NCI-H1092 (cell line): ENCODE measurements at places on chromosomes 4 and X.
A peak's percentile ranks its signal among the peaks of the same experiment; 100 is the strongest.

- no peak for DNase-seq
These were observed 10.6 kb upstream of the AMOT start for GRCh38 chrX:112851161-112851779.

DNA sequence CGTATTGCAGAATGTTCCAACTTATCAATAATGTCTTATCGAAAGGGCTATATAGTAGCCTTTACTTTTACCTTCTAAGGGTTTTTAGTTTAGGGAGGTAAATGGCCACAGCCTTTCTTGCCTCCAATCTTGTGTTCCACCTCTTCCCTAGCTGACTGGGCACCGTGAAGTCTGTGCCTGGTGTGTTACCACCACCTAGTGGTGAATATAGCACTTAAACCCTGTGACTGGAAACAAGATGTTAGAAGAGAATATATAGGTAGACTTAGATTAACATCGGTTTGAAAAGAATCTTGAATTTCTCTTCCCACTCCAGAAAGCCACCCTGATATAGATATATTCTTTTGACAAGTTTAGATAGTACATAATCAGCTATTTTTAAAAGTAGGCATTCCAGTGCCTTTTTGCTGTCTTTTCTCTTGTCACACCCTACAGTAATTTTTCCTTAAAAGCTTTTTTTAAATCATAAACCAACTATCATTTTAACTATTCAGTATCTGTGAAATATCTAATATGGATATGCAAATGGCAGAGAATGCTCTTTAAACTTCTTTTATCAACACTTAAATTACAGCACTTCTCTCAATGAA lies 27.8 kb upstream of the ADH7 start:
- DNase-seq: peak; percentile 42

DNA sequence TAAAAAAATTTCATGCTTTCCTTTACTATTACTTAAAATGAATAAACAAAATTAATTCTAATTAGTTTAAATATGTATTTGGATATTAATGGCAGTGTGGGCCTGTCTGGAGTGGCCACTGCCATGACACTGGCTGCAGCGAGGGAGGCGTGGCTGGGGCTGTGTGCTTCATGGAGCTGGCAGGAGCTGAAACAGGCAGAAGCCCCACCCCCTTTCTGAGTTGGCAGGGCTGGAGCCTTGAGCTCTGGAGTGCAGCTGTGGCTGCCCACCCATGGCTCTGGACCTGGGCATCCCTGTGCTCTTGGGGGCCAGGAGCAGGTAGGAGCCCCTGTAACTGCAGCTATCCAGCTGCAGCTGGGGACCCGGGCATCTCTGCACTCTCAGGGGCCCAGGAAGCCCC lies 8.2 kb upstream of the HSD17B11 start:
- no peak for DNase-seq

GRCh38 chr4:17352357-17352756 lies 159.5 kb downstream of the QDPR start:
- DNase-seq: no peak

- DNase-seq: peak; percentile 59
These were observed 752 bp downstream of the FRAS1 start for GRCh38 chr4:78057600-78058550.

GRCh38 chrX:77723681-77724080 lies 62.3 kb downstream of the ATRX start:
- no peak for DNase-seq

- no peak for DNase-seq
These were observed 204.0 kb upstream of the PUDP start for GRCh38 chrX:7351926-7352325.

GRCh38 chrX:16870862-16871815 lies 977 bp upstream of the RBBP7 start:
- peak; percentile 25 for DNase-seq

GRCh38 chr4:3374011-3374645 lies 67.6 kb upstream of the HGFAC start:
- no peak for DNase-seq

DNA sequence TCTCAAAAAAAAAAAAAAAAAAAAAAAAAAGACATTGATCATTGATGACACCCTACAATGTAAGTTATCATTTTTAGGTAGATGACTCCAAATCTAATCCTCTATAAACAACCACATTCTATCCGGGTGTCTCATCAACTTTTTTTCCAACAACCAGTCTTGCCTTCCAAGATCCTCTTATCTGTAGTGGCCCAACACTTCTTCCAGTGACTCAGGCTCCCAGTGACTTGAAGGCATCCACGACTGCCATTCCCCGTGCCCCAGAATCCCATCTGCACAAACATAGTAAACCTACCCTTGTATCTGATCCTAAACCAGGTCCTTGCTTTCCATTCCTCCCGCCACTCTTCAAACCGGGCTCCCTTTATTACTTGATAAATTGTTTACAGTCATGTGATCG lies 15.6 kb upstream of the TSPAN5 start:
- DNase-seq: no peak

DNA sequence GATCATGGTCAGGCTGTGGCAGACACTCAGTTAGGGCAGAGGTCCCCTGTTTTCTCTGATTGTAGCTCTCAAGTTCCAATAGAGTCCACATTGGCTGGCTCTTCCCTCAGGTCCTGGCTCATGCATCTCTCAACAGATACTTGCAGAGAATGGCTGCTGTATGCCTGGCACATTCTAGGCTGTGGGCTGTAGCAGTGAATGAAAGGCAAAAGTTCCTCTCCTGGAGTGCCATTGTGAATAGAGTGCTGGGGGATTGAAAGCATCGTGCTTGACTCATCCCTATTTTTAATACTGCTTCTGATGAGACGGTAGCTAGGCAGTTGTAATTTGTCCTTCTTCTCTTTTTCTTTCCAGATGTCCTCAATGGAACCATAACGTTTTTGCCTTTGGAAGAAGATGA lies 5.5 kb downstream of the TRMT44 start:
- DNase-seq: no peak

DNA sequence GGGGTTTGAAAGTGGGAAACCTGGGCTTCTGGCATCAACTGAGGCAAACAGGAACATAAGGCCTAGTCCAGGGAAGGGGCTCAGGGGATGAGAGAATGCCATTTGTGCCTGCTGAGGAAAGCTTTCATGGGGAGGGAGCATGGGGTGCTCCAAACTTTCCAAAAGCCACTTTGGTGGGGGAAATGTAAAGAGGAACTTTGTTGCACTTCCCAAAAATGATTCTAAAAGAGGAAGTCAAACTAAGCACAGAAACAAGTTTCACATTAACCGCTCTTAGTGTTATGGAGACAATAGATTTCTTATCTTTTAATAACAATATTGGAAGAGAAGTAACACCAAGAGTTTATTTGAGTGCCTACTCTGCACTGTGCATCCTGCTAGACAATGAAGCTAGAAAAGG lies 32.3 kb downstream of the GAB3 start:
- no peak for DNase-seq

DNA sequence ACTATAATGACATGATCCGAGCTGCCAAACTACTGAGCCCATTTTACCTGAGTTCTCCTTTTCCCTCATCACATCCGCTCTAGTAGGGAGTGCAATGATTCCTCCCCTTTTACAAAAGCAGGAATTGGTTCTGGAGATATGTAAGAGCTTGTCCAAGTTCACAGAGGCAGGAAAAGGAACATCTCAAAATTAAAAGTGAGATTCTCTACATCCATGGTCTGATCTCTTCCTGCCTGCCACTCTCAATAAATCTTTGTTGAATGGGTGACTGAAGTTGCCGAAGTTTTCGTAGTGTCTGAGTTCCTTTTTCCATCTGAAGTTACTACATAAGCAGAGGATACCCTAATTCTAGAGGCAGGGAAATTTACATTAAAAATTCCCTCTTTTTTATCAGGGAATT lies at the start of gene FGFBP1:
TSS of gene FGFBP1 (minus strand) at position 101 of the 400 bp plus-strand sequence. CDS start 2,108 bp downstream, outside the sequence.
- no peak for DNase-seq

DNA sequence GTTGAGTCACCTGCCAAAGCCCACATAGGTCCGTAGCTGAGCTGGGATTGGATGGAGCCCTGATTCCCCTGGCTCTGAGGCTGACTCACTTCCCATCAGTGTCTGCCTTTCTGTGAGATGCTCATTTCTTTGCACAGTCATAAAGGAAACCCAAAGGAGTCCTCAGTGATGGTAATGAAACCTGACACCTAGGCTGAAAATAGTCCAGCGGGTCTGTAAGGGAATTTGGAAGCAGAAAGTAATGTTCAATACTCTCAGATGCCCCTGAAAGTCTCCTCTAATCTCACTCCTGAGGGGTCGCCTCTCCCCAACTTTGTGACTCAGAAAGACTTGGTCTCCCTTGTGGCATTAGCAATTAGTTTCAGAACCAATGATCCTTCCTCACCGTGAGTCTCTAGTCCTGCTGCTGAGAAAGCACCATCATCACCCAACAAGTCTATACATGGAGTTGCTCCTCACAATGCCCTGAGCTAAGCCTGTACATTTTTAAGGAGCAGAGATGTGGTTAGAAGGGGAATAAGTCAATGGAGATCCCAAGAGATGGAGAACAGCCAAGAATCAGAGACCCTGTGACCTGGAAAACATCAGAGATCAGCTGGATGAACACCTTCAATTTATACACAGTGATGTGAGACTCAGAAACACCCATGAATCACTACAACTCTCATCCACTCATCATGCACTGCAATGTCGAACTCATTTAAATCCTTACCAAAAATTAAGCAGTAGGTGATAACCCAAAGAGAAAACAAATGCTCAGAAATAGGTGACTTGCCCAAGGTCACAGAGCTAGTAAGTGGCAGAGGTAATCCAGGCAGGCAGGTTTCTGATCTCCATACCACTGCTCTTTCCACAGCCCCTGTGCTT lies 219.0 kb upstream of the CPEB2 start:
- DNase-seq: no peak

- no peak for DNase-seq
These were observed 75.4 kb upstream of the FAT1 start for GRCh38 chr4:186798951-186799659.

DNA sequence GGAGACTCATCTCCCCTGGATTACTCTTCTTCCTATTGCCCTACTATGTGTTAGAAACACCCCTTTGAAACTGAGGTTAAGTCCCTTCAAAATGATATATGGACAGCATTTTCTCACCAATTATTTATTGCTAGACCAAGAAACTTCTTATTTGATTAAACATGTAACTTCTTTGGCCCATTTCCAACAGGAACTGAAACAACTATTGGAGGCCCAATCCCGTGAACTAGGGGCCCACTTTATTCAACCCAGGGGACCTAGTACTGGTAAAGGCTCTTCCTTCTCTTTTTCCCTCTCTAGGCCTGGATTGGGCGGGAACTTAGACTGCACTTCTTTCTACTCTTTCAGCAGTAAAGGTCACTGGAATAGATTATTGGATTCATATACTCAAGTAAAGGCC lies 16.7 kb upstream of the COL25A1 start:
- DNase-seq: no peak

GRCh38 chr4:26468977-26469376 lies 21.3 kb downstream of the CCKAR start:
- no peak for DNase-seq

- DNase-seq: no peak
These were observed 7.7 kb downstream of the NKX3-2 start for GRCh38 chr4:13536607-13537006.

DNA sequence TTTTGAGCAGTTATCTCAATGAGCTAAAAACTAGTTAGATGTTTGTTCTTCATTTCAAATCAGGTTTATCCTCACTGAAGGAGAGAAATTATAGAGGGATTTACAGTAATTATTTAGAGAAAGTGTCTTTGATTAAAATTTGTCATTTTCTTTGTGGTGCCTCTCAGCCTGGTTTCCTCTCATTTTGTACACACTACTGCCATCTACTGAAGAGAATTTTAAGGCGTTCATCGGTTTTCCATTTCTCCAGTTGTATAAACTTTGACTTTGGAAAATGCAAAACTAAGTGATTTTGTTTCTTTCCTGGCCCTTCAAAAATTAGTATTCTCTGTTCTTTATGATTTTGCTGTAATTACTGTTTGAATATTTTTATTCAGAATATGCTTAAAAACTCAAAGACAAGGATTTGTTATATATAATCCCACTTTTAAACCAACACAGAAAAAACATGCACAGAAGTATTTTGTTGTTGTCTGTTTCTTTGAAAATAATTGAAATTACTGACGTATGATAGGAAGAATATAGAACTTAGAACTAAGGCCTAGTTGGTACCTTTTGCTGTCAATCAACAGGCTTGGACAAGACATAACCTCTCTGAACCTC lies 34.4 kb upstream of the ANXA3 start:
- no peak for DNase-seq

DNA sequence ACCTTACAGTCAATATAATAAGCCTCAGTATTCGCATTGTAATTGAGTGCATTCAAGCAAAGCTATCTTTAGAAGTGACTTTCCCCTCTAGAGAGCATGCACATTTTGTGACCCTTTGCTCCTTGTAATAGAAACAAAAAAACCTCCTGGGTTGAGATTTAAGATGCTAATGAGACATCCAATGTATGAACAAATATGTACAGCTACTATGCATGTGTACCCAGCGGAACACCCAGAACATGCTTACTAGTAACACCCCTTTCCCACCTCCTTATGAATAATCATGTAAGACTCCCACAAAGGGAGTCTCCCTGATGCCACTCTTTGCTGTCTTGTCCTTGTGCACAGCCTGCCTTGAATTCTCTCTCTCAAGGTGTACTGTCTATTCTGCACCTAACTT lies 205.5 kb downstream of the PRR32 start:
- DNase-seq: no peak

GRCh38 chrX:74593593-74593992 lies 20.8 kb downstream of the RLIM start:
- DNase-seq: no peak

DNA sequence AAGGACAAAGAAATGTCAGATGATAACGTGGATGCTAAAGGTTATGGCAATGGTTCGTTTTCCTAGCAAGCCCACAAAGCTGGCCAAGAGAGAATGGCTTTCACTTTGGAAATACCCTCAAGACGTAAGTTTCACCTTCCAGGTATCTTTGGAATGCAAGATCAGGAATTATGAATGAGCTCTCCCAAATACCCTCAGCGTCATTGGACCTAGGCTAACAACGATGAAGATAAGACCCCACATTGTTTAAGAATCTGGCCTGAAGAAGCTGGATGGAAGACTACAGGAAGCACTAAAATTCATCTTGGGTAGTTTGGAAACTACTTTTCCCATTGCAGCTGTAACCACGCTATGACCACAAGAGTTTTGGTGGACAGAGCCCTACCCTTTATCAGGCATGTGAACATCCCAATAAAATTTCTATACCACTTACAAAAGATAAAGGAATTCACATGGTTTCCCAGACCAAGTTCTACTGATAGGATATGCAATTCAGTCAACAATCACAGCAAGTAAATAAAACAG lies 111.9 kb downstream of the KDR start:
- DNase-seq: no peak

- DNase-seq: no peak
These were observed 39.4 kb downstream of the ANTXR2 start for GRCh38 chr4:80033581-80033980.

DNA sequence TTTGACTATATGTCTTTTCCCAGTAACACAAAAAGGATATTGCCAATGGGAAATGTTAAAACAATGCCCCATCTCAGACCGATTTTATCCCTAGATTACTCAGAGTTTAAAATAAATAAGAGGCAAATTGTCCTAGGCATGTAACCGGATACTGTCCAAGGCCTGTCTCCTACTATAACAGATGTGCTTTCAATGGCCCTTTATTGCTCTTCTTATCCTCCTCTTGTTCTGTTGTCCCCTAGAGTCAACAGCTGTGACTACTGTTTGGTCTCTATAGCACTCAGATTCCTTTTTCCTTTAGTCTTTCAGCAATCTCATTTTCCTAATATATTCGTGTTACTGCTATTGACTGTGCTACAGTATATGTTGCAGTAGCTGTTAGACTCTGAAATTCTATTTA lies 66.8 kb upstream of the PLS3 start:
- peak; percentile 21 for DNase-seq

GRCh38 chr4:40506066-40506465 lies 123.6 kb downstream of the RBM47 start:
- DNase-seq: no peak

GRCh38 chrX:86241547-86241946 lies 93.3 kb downstream of the DACH2 start:
- no peak for DNase-seq
